ENCODE measurements at places on chromosomes 2 and 18.

GRCh38 chr2:218019411-218020060 is 16.7 kb upstream of the TNS1 start:
- no peak for DNase-seq

DNA sequence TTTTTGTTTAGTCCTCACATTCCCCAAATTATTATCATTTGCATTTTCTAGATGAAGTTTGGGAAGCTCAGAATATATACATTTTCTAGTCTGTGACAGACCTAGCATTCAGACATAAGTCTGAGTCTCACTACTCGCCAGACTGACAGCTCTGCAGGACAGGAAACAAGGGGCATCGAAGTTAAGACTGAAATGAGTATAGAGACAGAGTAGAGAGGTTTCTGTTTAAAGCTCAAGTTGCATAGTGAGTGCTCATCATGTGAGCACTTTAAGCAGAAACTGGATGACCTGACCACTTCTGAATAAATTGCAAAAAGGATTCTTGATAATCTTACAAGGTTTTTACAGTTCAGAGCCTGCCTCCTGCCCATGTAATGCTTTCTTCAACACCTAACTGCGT is 1.1 kb downstream of the HADHB start:
- no peak for DNase-seq

GRCh38 chr2:61632276-61633169 is 94.4 kb upstream of the XPO1 start:
- no peak for DNase-seq

- DNase-seq, result no peak
Observed at GRCh38 chr2:193542762-193543161, 1348.0 kb upstream of the TMEFF2 start.

DNA sequence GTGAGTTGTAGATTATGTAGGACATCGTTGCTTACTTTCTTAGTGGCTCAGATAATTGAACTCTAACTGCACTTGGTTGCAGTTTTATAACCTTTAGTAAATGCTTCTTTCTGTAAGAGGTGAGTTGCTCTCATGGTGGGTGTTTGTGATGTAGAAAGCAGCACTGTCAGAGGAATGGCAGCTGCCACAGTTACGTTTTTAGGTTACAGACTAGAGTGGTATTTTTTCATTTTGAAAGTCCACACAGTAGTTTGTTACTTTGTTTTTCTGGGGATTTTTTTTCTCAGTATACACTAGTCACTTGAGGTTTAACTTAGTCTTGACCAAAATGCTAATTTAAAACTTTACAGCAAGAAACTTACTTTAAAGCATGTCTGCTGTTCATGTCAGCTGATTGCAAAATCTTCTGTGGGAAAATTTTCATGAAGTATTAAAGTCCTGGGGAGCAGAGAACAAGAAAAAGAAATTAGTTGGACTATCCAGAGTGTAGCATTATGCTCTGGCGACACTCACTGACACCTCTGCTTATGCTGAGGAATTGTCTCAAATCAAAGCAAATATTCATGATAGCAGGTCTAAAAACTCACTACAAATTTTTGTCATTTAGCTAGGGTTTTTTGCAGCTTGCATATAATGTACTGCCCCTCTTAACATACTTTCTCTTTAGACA is 14.8 kb downstream of the AFTPH start:
- DNase-seq, result no peak

GRCh38 chr2:6946722-6947121 is 29.5 kb downstream of the RNF144A start:
- peak; percentile 10 for DNase-seq

DNA sequence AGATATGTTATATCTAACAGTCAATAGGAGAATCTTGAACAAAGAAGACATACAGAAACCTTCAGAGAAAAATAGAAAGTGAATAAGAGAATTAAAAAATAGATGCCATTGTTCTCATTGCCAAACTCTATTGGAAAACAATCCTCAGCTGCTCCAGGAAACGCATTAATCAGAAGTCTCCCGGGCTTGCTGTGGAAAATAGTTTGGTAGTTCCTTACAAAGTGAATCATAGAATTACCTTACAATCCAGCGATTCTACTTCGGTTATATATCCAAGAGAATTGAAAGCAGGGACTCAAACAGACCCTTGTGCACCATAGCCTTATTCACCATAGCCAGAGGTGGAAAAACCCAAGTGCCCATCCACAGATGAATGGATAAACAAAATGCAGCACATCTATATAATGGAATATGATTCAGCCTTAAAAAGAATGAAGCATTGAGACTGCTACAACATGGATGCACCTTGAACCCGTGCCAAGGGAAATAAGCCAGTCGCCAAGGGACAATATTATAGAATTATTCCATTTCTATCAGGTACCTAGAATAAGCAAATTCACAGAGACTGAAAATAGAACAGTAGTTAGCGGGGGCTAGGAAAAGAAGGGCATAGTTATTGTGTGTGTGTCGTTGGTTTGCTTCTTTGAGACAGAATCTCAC is 21.9 kb upstream of the CHRNA1 start:
- no peak for DNase-seq

- DNase-seq, result no peak
Observed at GRCh38 chr18:10919851-10920250, 229.5 kb downstream of the PIEZO2 start.

GRCh38 chr2:189865826-189866225 is 81.6 kb downstream of the PMS1 start:
- no peak for DNase-seq

DNA sequence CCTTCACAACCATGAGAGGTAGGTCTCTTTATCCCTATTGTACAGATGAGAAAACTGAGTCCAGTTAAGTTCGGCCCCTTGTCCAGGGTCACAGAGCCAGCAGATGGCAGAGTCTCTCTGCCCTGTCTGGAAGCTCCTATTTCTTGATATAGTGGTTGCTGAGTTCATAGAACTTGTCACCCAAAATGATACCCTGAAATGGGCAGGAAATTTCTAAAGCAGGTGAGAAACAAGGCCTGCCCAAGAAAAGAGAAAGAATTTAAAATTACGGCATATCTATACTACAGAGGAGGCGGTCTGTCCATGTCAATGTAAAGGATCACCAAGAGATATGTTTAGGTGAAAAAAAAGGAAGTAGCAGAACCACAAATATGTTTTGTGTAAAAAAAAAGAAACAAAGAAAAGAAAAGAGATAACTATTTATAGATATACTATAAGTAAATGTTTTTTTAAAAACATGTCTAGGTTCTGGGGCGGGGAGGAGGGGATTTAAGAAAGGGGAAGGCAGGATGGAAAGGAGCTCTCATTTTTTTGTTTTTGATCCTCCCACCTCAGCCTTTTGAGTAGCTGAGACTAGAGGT is 39.8 kb downstream of the MYO7B start:
- no peak for DNase-seq

GRCh38 chr2:239002591-239002953 is 154.7 kb downstream of the TWIST2 start:
- DNase-seq, result no peak

DNA sequence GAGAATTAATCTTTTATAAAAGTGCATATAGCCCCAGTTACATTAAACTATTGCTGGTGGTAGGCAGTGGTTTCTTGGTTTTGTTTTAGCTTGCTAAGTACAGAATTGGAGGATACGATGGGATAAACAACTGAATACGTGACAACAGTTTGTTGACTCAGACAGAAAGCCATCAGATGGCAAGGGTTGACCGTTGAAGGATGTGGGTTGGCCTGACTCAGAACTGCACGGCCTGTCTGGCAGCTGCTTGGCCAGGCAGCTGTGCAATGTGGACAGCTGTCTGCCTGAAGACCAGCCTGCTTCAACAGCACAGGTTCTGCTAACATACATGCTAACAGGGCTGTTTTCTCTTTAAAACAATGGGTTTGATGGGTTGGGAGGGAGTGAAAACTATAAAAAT is 46.6 kb downstream of the PRKRA start:
- DNase-seq, result peak; percentile 54

- DNase-seq, result no peak
Observed at GRCh38 chr2:31108561-31109286, 29.5 kb downstream of the GALNT14 start.
